NCI-H524 treated with DMSO at 0.1 percent for 48 hours (cell line): ENCODE measurements at places on chromosomes 6 and 20.

- DNase-seq, result no peak
Observed at GRCh38 chr6:154885214-154885613, 109.9 kb upstream of the TIAM2 start.

- no peak for DNase-seq
Observed at GRCh38 chr20:21016751-21017150, 89.4 kb downstream of the LINC00237 start.

GRCh38 chr6:79570129-79571029, 33.1 kb upstream of the LCA5 start:
- no peak for DNase-seq

DNA sequence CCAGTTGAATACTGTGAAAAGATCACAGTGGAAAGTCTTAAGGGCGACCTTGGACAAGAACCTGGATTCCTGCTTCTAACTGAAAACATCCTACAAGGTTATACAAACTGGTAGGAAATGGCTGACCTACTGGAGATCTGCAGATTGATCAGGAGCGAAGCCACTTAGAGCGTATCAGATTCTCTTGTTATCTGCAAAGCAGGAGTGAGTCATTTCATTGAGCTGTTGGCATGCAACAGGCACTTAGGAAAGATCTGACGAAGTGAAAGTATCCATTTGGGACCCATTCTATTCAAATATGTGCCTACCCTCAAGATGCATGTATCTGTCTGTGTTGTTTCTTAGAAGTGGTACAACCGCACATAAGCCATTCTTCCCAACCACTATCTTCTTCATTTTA, 131.2 kb upstream of the RIN2 start:
- DNase-seq, result no peak

DNA sequence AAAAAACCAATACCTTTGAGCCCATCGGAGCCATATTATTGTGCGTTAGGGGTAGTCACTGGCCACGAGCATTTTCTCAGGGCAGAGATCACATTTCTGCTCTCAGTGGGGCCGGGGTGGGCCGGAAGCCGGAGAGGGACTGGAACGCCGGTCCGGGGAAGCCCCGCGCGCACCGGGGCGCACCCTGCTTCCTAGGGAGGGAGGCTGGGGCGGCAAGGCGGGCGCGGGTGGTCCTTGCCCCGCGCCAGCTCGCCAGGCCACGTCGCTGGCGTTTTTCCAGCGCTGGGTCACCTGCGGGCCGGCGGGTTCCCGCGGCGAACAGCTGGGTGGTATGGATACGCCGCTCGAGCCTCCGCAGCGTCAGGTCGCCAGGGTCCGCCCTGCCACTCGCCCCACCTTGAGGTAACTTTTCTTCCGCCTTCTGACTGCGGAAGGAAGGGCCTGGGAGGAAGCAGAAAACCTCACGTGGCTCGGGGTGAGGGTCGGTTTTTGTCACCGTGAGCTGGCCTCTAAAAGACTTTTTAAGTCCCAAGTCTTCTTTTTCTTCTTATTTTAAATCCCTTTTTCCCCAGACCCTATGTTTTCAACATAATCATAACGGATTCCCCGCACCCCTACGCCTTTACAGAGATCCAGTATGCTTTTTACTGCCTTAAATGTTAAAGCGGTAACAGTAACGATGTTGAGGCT, 2.7 kb upstream of the EEF1A1 start:
- DNase-seq, result no peak

GRCh38 chr6:84193114-84193708, 34.2 kb downstream of the CEP162 start:
- DNase-seq, result no peak

DNA sequence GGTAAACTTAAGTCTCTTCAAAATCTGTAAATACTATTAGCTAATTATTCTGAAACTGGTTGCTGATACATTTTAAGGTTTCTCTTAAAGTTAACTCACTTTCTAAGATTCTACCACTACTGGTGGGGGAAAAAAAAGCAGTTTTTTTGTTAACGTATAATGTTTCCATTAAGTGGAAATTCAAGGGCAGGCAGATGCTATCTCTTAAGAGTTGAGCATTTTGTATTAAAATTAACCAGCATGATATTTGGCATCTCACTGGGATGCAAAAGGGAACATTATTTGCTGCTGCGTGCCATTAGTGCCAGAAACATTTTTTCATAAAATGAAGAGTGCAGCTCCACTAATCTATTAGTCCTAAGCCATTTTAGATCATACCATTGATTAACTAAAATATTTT, 246.2 kb downstream of the PRKN start:
- no peak for DNase-seq

DNA sequence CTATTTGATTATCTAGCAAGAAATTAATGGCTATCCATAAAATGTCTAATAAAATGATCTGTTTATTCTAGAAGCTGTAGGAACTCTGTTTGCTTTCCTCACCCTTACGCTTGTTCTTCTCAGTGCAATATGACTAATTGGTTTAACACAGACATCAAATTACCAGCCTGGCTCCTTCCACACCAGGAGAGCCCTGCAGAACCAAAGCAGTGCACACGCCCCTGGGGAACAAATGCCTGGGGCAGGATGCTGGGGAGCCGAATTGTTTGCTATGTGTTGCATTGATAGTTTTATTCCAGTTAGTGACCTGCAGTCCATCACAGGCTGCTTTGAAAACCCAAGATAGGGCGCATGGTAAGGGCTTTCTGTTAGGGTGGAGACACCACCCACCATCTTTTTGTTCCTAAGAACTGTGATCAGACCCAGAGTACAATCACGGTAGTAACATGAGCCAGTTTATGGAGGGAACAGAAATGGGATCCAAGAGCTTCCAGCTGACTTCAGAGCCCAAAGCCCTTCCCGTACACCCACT, 126.4 kb upstream of the CD93 start:
- DNase-seq, result no peak
